ENCODE measurements at places on chromosomes 16 and 17. TPM values are rescaled to one million over a fixed set of nuclear protein-coding genes. Genes with fewer than 3 reads are reported as not detected.

RAB26 gene
- total RNA-seq = 1.3 TPM

KRT28 gene
- not detected for total RNA-seq

CACNG1 gene
- total RNA-seq = not detected

KLHDC4 gene
- 17.8 TPM for total RNA-seq

HOXB6 gene
- 48.2 TPM for total RNA-seq

CCDC144A gene
- 1.5 TPM for total RNA-seq

P3H4 gene
- 85.1 TPM for total RNA-seq

GPR139 gene
- total RNA-seq = not detected

EVPLL gene
- not detected for total RNA-seq

ITGA2B gene
- 0.24 TPM for total RNA-seq

EEF2KMT gene
- total RNA-seq = 9.6 TPM

KRT12 gene
- not detected for total RNA-seq

CCL7 gene
- not detected for total RNA-seq

HS3ST3B1 gene
- 9.4 TPM for total RNA-seq

SLC16A13 gene
- 7.9 TPM for total RNA-seq

PYY gene
- not detected for total RNA-seq

ZNF423 gene
- total RNA-seq = 1.8 TPM

PMP22 gene
- 271 TPM for total RNA-seq

VWA3A gene
- total RNA-seq = not detected

CACNA1H gene
- total RNA-seq = 0.15 TPM

GRAPL gene
- total RNA-seq = 58.6 TPM

PARN gene
- total RNA-seq = 24.6 TPM

ARHGAP44 gene
- total RNA-seq = 1.4 TPM

SLFN14 gene
- 0.18 TPM for total RNA-seq

KCTD19 gene
- total RNA-seq = not detected

KRT26 gene
- not detected for total RNA-seq

FBXW10B gene
- not detected for total RNA-seq

MLKL gene
- total RNA-seq = 28.5 TPM

IGF2BP1 gene
- 21.9 TPM for total RNA-seq

TBX4 gene
- total RNA-seq = not detected

CRHR1 gene
- total RNA-seq = not detected

SYNGR3 gene
- total RNA-seq = 5.6 TPM
